ENCODE measurements at places on chromosomes 2 and 18.

GRCh38 chr18:3397786-3398185 lies 52.2 kb upstream of the TGIF1 start:
- no peak for DNase-seq

GRCh38 chr2:213034585-213034984 lies 116.8 kb downstream of the IKZF2 start:
- no peak for DNase-seq

DNA sequence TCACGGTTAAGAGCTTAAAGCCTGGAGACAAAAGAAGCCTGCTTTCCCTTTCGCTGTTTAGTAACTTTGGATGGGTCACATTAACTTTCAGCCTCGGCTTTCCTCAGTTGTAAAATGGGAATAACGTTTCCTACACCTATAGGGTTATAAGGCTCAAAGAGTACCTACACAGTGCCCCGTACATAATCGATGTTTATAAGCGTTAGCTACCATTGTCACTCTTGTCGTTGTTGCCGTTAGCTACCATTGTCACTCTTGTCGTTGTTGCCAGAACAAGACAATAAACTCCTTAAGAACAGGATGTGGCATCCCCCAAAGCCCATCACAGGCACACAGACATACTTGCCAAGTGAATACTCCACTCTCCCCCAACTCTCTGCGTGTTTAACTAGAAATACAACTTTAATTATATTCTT lies 901 bp upstream of the MFSD6 start:
- DNase-seq = no peak

DNA sequence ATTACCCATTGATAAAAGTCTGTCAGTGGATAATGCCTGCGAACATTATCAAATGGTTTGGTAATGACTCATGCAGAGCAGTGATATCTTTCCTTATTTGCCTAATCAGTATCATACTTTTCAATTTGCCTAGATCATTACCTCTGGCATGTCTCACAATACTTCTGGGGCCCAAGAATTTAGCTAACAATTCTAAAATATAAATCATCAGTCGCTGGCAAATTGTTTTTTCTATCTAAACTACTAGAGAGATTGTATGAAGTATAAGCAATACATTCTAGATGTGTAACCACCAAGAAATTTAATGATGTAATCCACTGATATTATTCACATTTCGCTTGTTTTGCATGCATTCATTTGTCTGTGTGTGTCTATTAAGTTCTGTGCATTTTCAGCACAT lies 191.2 kb upstream of the CDH19 start:
- no peak for DNase-seq

DNA sequence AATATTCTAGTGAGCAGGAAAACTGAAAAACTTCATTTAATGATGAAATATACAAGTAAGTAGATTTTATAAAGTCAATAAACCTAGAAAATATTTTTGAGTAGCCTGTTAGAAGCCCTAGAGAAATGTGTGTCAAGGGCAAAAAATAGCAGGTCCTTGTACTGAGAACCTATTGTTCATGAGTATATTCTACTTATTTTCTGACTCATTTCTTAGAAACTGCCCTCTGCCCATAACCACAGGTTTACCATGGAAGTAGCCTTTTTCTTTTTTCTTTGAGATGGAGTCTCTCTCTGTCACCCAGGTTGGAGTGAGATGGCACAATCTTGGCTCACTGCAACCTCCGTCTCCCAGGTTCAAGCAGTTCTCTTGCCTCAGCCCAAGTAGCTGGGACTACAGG lies 19.4 kb upstream of the SELENOI start:
- DNase-seq = no peak

DNA sequence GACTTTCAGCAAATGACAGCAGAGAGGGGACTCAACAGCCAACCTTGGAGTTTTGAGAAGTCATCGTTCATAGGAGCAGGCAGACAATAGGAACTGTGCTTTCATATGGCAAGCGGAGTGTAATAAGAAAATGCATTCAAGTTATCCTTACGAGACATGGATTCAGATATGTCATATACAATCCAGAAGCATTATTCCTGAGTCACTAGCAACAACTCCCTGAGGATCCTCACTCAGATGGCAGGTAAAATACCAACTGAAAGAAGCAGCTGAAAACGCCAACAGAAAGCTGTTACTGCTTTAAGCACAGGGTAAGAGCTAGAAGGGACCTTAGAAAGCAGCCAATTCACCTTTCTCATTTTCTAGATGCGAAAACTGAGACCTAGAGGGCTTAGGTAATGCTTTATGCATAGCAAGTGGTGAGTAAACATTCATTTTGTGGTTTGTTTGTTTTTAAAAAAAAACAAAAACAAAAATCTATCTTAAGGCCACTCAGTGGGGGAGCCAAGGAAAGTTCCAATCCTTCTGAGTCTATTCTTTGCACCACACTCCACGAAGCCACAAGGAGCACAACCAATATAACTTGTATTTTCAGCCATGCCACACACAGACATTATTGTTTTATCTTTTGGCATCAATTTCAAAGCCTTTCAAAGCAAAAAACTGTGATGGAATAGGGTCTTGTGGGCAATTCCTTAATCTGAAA lies 89.1 kb upstream of the RIOK3 start:
- DNase-seq = no peak

- DNase-seq = no peak
Measured at GRCh38 chr2:205375461-205376448, 306.5 kb upstream of the NRP2 start.

- no peak for DNase-seq
Measured at GRCh38 chr18:11839556-11839955, 11.7 kb upstream of the CHMP1B start.

- DNase-seq = no peak
Measured at GRCh38 chr2:75790121-75790813, 79.6 kb upstream of the GCFC2 start.

DNA sequence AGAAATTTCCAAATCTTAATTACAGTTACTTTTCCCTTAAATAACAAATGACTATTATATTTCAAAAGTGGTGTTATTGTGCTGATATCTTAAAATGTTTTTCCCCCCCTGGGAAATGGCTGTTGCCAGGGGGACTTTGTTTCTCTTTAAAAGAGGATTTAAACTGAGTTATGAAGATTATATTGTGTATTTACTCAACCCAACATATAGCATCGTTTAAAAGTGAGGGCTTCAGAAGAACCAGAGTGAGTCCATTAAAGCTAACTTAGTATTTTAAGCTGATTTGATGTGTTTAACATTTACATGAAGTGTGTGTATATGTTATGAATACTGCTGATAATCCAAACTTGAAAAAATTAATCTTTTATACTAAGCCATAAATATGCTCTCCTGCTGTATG lies 81.6 kb downstream of the COL5A2 start:
- no peak for DNase-seq

DNA sequence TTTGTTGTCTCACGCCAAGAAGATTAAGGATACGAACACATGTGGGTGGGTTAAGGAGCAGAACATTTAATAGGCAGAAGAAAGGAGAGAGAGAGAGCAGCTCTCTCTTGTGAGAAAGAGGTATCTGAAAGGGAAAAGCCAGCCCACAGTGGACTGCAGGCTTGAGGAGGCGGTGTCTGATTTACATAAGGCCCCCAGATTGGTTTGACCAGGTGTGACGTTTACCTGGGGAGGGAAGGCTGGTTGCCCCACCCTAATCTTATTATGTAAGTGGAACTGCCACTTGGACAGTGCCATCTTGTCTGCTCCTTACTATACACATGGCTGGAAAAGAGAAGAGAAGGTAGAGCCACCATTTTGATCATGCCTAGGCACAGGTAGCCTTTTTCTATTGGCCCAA lies 189.2 kb downstream of the NCK2 start:
- no peak for DNase-seq

DNA sequence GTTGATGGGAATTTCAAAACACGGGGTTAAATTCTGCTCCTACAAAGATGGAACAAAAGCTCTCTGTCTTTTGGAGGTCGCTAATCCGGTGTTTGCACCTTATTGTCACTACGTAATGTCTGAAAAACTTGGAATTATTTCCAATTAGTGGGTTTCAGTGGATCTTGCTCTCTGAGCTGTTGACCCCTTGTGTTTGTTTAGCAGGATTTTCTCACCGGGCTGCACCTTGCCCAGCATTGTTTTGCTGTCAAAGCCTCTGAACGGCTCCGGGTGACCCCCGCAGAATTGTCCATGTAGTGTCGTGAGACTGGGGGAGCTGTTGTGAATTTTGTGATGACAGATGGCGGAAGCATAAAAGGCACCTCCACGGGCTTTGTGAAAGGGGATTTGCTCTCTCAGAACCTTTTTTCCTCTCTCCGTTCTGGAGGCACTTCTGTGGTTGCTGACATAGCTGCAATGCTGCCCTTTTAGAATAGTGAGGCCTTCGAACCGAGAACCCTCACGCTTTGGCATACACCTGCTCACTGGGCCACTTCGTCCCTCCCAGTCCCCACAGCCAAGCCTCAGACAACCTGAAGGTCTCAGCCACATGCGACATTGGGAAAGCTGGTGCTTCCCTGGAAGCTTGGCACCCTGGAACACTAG lies 129.4 kb downstream of the ACOXL start:
- DNase-seq = no peak

GRCh38 chr2:85131116-85131515 lies 2.1 kb upstream of the TCF7L1 start:
- DNase-seq = no peak

DNA sequence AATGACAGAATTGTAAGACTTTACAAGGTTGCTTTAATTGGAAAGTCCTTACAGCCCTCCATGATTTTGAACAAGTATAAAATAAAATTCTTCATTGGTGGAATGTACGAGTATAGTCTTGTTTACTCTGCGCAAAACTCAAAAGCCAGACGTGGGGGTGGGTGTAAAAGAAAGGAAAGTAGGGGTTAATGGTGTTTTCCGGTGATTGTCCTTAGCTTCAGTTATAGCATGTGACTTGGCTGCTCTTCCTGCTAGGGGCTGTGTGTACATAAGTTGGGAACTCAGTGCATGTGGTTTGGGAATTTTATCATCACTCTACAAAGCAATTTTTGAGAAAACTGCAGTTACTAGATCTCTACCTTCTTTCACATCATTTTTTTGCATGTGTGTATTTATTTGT lies 82.4 kb upstream of the CAVIN2 start:
- no peak for DNase-seq

DNA sequence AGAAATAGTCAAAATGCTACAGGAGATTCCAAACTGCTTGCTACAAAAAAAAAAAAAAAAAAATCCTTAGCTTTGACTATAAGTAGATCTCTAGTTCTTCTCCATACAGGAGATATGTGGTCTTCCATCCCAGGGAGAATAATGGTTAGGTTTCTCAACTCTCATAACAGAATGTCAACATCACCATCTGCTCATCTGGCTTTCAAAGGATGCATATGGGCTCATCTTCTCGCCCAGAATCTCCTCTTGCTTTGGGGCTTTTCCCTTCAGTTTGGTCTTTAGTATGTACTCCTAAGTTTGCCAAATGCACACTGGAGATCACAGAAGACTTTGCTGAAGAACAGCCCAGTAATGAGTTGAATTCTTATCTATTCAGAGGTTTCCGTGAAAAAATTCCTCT lies 240.7 kb downstream of the NRXN1 start:
- no peak for DNase-seq

DNA sequence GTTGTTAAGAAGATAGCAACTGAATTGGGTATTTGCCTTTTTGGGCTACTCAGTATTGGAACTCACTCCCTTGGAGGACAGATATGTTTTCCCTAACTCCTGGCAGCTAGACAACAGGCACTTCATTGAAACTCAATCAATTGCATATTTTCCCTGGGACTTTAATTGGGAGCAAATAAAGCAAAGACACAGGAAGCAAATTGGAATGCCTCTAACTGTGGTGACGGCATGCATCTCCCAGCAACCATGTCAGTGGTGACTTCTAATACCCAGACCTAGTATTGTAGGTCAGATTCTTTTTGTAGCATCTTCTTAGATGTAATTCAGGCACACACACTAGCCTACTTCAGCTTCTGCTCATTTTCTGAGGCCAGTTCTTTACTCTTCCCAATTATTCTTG lies 164.2 kb upstream of the SETBP1 start:
- no peak for DNase-seq

GRCh38 chr2:218970894-218971293 lies 11.4 kb downstream of the CDK5R2 start:
- no peak for DNase-seq

GRCh38 chr2:136384531-136385303 lies 266.8 kb upstream of the CXCR4 start:
- DNase-seq = peak; percentile 19

DNA sequence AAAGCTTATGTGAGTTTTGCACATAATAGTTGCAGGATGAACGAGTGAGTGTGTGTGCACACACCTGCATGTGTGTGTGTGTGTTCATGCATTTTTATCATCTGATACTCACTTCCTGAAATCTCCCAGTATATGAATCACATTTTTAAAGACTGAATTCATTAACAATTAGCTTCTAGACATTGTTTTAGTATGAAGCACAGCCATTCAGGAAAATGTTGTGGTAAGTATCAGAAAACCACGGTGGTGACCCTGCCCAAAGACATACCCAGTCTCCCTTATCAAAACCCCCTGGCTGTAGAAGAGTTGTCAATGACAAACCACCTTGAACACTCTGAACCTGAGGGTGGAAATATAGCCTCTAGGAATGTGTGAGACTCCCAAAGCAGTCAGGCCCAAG lies 220.8 kb downstream of the ALK start:
- DNase-seq = no peak

GRCh38 chr18:58766164-58766563 lies 94.9 kb downstream of the MALT1 start:
- DNase-seq = no peak

GRCh38 chr2:60442608-60443007 lies 110.8 kb downstream of the BCL11A start:
- no peak for DNase-seq

GRCh38 chr2:80348953-80349352 lies 44.4 kb upstream of the LRRTM1 start:
- no peak for DNase-seq

GRCh38 chr2:27407798-27408491 lies 1.4 kb downstream of the PPM1G start:
- no peak for DNase-seq

GRCh38 chr18:48043166-48043565 lies 112.7 kb upstream of the SMAD2 start:
- DNase-seq = no peak

DNA sequence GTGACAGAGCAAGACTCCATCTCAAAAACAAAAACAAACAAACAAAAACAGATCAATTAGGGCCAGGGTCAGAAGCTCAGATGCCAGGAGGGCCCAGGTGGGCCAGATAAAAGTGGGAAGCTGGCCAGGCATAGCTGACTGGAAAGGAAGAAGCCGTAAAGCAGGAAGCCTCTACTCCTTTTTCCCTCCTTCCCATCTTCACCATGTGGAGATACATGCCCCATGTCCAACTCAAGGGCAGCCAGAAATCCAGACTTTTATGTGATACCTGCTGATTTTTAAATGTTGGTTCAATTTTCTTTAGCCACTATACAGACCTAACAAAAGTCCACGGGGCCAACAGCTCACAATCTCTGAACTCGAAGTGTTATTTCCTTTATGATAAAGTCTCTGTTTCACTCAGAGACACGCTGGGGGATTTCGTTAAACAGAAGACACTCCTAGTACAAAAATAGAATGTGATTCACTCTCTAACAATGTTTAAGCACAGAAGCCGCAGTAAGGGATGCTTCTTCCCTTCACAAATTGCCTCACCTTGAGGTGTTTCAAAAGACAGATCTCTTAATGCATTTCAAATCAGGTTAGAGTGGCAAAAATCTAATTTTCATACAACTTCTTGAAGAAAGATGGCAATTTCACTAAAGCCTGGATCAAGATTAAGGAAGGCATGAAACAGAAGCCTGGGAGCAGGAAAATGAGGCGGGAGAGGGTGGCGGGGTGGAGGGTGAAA lies 14.0 kb downstream of the TMEM247 start:
- DNase-seq = no peak

All from activated T-helper 1 cell treated with anti-CD3 and anti-CD28 coated beads, Interleukin-2, amount 50 U/mL, for 16 hours (primary cell).